ENCODE measurements at places on chromosomes 16 and 17.

GRCh38 chr17:81867170-81867990 is 3.8 kb downstream of the ARHGDIA start:
- DNase-seq = no peak

DNA sequence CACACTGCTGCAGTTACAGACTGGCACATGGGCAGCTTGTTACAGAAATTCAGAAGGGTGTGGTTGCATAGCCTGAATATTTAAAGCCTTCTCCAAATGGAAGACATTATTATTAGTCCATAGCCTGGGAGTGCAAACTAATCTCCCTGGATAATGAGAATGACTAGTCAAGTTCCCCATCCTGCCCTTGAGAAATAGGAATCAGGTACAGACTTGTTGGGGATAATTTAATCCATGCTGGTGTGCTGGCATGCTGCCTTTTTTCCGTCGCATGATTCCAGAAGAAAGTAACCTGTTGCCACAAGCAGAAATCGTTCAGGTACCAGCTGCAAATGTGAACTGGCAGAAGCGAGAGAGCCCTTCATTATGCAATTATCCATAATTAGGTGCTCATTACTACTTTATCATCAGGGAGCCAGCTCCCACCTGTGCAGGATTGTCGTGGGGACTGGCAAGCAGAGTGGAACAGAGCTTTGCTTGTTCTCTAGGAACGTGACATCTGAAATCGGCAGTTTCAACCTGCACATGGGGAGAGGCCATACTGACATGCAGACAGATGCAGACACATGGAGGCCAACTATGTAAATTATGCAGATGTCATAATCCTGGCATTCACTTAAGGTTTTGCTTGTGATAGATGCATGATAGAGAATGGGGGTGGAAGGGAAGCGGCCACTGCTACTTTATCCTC is 419.4 kb downstream of the PMP22 start:
- peak; percentile 1 for DNase-seq

DNA sequence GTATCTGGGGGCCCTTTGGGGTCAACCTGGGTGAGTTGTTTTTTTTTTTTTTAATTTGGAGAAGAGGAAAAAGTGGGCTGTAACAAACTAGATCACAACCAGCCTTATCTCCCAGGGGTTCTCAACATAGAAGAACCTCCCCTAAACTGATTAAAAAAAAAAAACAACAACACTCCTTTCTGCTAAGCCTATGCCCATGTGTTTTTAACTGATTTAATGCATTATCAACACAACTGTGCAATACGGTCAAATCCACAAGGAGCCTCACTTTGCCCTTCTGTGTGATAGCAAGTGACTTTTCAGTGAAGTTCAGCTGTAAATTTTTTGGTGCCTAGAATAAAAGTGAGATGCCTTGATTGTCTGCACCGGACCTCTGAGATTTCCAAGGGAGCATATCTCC is 646 bp downstream of the MYH11 start:
- no peak for DNase-seq

DNA sequence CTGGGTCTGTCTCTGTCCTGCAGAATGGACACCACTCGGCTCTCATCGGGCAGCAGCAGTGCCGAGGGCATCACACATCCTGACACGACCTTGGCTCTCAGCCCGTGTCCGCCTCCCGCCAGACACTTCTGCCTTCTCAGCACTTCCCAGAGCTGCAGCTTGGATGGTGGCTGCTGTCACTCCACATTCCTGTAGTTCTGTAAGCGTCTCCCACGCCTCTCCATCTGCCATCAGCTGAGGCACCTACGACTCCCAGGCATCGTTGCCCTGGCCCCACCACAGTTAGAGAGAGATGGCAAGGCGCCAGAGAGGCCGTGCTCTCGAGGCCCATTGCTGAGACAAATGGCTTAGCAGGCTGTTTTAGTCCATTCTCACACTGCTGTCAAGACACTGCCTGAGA is 195.9 kb upstream of the CHMP6 start:
- no peak for DNase-seq

DNA sequence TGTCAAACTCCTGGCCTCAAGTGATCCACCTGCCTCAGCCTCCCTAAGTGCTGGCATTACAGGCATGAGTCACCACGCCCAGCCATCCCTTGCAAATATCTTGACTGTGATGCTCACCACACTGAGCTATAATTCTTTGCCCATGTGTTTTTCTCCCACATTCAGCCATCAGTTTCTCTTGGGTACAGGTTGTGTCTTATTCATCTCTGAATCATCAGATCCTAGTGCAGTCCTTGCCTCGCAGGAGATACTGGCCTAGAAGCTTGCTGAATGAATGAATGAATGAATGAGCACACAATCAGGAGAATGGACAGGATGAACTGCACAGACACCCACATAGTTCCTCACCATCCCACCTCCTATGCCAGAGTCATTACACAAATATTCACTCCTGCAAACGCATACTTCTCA is 24.4 kb upstream of the ETV4 start:
- no peak for DNase-seq

DNA sequence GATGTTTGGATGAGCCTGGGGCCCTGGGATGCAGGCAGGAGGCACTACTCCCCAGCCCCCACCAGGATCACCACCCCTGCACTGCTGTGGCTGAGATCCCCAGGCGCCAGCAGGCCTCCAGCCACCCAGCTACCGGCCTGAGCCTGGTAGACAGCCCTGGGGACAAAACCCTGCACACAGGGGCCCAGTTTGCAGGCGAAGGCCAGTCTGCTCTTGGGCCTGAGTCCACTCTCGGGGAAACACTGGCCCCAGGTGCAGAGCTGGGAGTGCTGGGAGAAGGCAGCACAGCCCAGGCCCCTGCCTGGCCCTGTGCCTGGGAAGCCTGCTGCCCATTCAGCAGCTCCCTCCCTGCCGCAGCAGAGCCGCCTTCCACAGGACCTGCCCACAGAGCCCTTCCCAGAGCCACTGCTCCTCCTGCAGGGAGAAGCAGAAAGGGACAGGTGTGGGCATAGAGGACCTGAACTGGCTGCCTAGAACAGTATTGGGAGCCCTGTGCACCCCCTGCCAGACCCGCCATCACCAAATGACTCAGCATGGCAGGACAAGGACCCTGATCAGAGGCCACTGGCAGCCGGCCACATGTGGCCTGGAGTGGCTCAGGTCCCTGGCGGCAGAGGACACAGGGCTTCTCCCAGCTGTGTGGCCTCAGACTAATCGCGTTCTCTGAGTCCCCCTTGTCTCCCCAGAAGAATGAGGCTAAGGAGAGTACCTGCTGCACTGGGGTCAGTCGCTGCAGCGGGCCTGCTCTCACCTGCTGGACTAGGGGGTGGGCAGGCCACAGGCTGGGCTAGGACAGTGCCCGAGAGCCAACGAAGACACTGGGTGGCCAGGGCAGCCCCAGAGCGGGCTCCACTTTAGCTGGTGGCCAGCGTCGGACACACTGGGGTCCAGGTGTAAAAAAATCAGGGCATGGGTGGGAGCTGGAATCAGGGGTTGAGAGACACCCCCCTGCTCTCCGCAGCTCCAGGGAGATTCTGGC is 10.7 kb downstream of the MSRB1 start:
- no peak for DNase-seq

DNA sequence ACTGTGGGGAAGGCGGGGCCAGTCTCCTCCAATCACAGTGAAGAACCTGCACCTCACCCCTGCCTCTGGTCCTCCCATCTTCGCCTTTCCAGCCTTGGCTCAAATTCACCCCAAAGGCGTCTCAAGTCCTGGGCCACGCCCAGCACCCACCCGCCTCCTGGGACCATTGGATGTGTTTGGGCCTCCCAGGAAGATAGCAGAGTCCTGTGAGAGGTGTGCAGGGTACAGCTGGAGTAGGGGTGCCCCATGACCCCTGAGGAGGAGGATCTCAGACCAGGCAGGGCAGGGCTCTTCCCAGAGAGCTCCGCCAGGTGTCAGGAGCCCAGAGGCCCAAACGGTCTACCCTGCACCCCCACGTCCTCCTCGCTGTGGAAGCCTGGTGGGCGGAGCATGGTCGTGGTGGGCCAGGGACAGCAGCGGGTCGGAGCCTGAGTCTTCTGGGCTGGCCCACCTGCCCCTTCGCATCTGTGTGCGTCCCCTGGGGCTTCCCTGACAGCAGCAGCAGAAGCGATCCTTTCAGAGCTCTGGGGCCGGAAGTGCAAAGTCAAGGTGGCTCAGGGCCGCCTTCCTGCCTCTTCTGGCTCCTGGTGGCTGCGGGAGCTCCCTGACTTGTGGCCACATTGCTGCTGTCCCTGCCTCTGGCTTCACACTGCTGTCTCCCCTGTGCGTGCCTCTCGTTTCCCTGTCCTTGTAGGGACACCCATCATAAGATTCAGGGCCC is 34.9 kb upstream of the ZNF469 start:
- DNase-seq = no peak

- DNase-seq = peak; percentile 7
Measured at GRCh38 chr17:70896843-70897242, 727.5 kb downstream of the KCNJ2 start.

DNA sequence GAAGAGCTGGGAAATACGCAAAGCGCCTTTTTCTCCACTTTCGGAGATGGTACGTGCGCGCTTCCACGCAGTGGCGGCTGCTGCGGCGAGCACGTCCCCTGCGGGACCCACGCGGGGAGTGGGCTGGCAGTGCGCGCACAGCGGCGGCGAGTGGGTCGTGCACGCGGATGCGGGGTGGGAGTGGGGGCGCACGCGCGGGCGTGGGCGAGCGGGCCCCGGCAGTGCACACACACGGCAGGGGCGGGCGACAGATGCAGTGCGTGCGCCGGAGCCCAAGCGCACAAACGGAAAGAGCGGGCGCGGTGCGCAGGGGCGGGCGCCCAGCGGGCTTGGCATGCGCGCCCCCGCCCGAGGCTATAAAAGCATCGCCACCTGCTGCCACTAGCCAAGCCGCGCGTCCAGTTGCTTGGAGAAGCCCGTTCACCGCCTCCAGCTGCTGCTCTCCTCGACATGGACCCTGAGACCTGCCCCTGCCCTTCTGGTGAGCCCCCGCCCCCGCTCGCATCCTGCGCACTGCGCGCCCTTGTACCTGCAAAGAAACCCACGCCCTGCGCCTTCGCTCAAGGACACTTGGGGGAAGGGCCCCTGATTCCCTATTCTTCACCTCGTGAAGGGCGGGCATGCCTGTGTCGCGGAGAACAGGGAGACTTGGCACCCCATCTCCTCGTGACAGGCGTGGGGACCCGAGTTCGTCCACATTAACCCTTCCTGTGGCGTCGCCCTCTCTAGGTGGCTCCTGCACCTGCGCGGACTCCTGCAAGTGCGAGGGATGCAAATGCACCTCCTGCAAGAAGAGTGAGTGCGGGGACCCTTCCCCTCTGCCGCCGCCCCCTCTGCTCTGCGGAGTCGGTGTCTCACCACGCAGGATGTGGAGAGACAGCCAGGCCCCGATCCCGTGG is at the start of gene MT3:
MT3 (plus strand) TSS at position 388 of the 899 bp plus-strand sequence; CDS start at position 451, 63 bp downstream.
- peak; percentile 29 for DNase-seq

- no peak for DNase-seq
Measured at GRCh38 chr17:9937241-9937761, 32.2 kb upstream of the RCVRN start.

GRCh38 chr16:72536723-72537435 is 364.9 kb upstream of the PMFBP1 start:
- DNase-seq = no peak

GRCh38 chr16:29804020-29804419 is 2.3 kb upstream of the MAZ start:
- DNase-seq = no peak

DNA sequence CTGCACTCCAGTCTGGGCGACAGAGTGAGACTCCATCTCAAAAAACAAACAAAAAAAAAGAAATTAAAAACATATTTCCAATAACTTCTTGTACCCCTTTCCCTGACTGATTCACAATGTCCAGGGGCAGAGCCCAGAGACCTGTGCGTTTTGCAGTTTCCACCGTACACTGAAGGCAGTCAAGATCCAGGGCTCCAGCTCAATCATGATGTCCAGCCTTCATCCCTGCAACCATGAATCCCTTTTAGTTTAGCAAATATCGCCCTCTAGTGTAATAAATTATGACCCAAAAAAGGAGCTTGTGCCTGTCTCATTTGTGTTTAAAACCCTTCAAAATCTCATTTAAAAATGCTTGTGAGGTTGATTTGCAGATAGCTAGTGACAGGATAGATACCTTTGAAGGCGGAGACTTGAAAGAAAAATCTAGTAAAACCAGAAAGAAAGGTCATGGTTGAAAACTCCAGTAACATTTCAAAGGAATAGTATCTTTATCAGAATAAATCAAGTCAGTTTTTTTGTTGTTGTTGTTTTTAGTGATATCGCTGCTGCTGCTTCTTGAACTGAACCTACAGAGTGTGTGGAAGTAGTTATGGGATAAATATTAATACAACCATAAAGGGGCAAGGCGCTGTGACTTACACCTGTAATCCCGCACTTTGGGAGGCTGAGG is 3.7 kb upstream of the ERN1 start:
- peak; percentile 80 for DNase-seq

DNA sequence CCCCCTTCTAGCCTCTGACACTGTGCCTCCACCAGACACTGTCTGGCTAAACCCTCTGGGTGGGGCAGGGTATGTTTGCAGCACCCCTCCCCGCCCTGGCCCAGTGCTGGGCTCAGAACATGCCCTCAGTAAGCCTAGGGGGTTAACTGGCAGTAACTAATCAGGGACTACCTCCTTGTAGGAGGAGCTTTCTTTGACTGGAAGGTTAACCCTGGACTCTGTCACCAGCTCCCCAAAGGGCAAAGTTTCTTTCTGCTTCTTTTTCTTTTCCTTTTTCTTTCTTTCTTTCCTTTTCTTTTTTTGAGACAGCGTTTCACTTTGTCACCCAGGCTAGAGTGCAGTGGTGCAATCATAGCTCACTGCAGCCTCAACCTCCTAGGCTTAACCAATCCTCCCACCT is 76.8 kb downstream of the PLXDC1 start:
- DNase-seq = no peak

GRCh38 chr16:86786994-86787393 is 208.6 kb downstream of the FOXL1 start:
- DNase-seq = no peak

DNA sequence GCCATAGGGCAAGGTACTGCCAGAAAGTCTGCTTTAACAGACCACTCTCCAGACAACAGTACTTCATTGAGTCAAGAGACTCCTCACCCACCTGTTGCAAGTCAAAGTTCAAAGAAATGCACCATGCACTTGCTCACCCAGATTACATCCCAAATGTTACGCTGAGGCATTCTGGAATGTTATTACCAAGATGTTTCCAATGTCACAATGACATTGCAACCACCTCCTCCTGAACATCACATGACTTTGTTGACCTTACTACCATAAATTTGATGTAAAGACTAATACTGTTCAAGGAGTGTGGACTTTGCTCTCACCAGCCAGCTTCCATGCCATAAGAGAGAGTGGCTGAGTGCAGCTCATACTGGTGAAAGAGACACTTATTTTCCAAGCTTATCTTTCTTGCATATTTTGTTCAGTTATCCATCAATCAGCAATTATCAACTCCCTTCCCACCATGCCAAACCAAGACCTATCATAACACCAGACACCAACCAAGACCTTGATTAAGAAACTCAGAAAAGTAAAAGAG is 58.5 kb upstream of the BCAR1 start:
- no peak for DNase-seq

DNA sequence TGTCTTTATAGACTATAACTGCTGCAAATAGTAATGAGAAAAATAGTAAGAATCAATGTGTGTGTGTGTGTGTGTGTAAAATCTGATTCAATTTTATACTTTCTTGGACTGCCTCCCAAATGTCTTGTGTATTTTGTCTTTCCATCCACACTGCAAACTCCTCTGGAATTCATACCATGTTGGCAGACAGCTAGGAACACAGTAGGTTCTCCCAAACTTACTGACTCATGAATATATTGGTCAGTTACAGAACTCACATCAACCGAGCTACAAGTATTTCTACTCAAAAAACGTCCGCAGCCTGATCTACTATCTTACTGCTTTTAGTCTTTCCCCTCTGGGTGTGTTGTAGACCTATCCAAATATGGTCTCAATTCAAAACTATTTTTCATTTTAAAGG is 542.7 kb upstream of the PSMD7 start:
- no peak for DNase-seq

GRCh38 chr17:79678736-79679255 is 51.9 kb upstream of the ENPP7 start:
- no peak for DNase-seq

Data from NCI-H774 (cell line).